Fibroblast of villous mesenchyme (primary cell): ENCODE measurements at places on chromosomes 3 and 15. TPM values are rescaled to one million over a fixed set of nuclear protein-coding genes. Genes with fewer than 3 reads are reported as not detected.

CADM2 gene
- total RNA-seq: under 0.01 and 0.32 TPM in 2 replicates

PPP2R3A gene
- total RNA-seq: 23.2 and 25.9 TPM in 2 replicates

DNA sequence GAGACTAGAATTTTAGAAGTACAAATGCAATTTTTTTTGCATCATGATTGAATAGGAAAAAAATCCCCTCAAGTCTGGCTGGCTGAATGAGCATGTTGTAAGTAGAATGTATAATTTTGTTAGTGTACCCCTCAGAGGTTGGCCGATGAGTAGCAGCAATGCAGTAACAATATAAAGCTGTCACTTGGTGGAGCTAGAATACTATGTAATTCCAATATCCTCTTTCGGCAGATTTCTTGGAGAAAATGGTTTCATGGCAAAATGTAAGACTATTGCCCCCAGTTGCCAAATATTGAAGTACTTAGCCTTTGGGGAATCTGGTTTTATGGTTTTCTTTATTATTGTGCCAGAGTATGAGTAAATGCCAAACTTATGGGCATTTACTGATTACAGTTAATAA is 39.8 kb upstream of the SGO1 start:
- peak; percentile 19 for DNase-seq

DNA sequence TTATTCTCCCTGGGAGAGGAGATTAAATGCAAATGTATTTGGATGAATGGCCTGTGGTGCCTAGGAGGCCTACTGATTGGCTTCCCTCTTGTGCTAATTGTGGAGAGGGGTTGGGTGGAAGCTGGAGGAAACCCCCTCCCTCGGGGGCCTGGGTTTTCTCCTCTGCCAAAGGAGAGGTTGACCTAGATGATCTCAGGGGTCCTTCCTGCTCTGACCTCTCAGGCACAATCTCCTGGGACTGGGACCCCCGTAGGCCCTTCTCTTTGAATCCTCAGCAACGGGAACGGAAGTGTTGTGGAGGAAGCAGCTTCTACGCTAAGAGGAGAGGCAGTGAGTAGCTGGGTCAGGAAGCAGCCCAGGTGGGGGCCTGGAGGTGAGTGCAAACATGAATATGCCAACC is 40.5 kb upstream of the MAGEF1 start:
- no peak for DNase-seq

- DNase-seq: peak; percentile 41
Measured at GRCh38 chr15:85048430-85048829, 66.8 kb downstream of the PDE8A start.

GRCh38 chr3:171365489-171365888 is 94.7 kb downstream of the TNIK start:
- no peak for DNase-seq
